ENCODE measurements at places on chromosomes 5 and 9.

DNA sequence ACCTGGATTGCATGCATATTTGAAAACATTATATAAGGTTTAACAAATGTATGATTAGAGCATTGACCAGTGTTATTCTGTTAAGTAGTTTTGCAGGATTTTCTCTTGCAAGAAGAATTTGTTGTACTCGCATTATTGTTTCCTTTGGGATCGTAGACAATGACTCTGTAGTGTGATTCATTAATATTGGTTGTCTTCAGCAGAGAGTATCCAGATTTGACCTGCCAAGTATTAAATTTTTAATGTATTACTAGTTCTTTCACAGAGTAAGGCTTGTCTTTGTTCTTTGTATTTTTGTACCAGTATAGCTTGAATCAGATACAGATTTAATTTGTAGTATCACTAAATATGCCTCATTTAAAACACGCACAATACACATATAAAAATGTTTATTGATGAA lies 155.0 kb downstream of the PBX3 start:
- no peak for DNase-seq

DNA sequence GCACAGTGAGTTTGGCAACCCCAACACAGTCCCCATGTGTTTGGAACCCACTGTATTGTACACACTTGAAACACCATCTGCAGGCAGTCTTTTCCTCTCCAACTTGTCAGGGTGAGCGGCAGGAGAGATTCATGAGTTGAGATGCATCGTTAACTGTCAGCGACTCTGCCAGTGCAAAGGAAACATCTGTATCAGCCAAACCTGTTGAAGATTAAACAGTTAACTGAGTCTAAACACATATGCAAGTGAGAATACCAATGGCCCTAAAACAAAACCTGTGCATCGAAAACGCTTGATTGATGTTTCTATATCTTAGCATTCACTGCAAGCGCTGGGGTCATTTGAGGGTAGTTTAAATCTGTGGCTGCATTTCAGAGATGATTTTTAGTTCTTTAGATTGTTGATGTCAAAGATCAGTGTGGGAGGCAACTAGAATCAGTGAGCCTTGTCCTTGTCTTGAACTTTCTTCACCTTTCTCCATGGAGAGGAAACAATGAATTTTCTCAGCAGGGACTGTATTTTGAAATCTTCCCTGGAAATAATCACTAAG lies 41.3 kb upstream of the PAM start:
- no peak for DNase-seq

DNA sequence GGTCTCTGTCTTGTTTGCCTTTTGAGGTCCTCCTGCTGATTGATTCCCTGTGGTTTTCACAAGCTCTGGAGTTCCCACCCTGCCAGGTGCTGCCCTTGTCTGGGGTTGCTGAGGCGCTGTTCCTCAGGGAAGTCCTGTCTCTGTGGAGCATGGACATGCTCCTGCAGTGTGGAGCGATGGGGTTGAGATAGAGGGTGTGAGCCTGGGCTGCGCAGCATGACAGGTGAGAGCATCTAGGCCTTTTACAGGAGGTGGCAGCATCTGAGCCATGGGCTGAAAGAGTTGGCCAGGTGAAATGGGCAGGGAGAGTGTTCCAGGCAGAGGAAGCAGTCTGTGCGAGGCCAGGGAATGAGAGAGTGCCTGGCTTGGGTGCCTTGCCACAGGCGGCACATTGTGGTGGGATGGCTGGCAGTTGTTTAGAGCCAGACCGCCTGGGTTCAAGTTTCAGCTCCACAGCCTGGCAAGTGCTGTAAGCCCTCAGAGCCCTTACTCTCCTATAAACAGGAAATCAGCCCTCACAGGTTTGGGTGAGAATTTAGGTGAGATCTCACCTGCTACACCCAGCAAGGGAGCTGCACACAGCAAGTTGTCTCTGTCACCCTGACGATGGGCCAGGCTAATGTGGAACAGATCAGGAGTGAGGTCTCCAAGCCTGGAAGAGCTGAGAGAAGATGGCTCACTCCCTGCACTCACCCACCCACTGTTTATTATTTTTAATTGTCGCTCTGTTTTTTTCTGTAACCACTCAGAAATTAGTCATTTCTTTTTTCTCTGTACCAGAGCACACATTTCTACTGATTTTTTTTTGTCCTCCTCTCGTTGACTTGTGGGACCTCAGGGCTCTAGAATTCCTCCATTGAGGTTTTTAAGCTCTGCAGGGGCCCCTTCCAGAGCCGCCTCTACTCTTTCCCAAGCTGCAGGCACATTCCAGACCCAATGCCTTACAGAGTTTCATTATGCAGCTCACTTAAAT lies 19.6 kb downstream of the TCOF1 start:
- DNase-seq = no peak

- DNase-seq = no peak
These were observed 118.6 kb downstream of the GABBR2 start for GRCh38 chr9:98590101-98590500.

GRCh38 chr9:130493021-130493420 lies 48.3 kb downstream of the ASS1 start:
- DNase-seq = no peak

GRCh38 chr9:118985851-118986250 lies 383.4 kb downstream of the BRINP1 start:
- DNase-seq = no peak

- DNase-seq = no peak
These were observed 148.0 kb downstream of the FGF1 start for GRCh38 chr5:142537938-142538337.

- DNase-seq = no peak
These were observed 492 bp downstream of the TENT2 start for GRCh38 chr5:79612667-79613198.

- DNase-seq = no peak
These were observed 717.8 kb downstream of the DTWD2 start for GRCh38 chr5:118270526-118270925.

GRCh38 chr9:96253059-96253696 lies 48.8 kb downstream of the HSD17B3 start:
- DNase-seq = no peak

GRCh38 chr5:76174101-76174500 lies 90.9 kb downstream of the SV2C start:
- no peak for DNase-seq

DNA sequence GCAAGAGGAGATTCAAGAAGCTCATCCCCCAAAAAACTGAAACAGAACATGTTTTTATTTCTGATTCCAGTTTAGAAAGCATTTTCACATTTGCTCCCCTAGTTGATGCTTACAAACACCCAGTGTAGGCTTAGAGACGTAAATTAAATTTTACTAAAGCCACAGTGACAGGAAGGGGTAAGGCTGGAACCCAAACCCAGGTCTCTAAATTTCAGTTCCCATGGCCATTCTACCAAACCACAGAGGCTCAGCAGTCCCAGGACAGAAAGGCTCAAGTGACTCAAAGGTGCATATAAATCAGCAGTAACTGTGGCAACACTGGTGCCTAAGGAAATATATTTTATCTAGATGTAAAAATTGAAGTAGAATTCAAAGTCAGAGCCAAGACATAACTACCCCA lies 128.7 kb downstream of the CEP120 start:
- DNase-seq = no peak

DNA sequence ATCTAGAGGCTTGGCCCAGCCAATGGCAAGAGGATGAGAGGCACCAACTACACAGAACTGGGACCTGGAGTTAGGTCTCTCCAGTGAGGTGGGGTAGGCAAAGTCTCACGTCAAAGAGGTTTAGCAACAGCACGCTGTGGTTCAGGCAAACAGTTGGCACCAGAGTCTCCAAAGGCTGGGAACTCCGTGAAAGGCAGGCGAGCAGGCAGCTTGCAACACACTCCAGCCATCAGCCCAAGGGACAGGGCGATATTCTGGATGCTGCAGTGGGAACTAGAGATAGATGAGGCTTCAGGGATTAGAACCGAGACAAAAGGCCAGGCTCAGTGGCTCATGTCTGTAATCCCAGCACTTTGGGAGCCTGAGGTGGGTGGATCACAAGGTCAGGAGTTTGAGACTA lies 129.1 kb downstream of the PDZD2 start:
- no peak for DNase-seq

DNA sequence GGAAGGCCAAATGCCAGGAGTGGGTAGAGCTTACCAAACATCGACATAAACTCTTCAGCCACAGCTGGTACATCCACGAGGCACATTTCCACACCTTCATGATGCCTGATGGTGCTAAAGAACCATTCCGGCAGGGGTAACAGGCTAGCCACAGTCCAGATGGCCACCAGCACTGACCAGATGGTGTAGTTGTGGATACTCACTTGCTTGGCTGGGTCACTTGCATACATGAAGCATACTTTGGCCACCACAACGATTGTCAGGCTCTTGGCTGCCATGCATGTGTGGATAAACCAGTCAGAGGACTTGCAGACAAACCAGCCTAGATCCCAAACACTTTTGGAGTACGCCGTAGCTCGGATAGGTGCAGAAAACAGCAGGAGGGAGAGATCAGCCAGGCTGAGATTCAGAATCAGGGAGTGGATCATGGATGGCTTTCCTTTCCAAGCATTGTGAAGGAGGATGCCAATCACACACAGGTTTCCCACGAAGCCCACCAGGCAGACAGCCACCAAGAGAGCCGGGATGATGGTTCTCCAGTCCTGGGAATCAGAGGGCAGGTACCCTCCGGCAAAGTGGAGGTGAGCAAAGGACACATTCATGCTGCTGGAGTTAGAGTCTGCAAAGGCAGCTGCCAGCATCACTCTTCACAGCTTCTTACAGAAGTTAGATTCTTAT lies 378 bp downstream of the GPR151 start:
- DNase-seq = no peak

- DNase-seq = no peak
These were observed 27.5 kb downstream of the ADGRD2 start for GRCh38 chr9:124477648-124478285.

DNA sequence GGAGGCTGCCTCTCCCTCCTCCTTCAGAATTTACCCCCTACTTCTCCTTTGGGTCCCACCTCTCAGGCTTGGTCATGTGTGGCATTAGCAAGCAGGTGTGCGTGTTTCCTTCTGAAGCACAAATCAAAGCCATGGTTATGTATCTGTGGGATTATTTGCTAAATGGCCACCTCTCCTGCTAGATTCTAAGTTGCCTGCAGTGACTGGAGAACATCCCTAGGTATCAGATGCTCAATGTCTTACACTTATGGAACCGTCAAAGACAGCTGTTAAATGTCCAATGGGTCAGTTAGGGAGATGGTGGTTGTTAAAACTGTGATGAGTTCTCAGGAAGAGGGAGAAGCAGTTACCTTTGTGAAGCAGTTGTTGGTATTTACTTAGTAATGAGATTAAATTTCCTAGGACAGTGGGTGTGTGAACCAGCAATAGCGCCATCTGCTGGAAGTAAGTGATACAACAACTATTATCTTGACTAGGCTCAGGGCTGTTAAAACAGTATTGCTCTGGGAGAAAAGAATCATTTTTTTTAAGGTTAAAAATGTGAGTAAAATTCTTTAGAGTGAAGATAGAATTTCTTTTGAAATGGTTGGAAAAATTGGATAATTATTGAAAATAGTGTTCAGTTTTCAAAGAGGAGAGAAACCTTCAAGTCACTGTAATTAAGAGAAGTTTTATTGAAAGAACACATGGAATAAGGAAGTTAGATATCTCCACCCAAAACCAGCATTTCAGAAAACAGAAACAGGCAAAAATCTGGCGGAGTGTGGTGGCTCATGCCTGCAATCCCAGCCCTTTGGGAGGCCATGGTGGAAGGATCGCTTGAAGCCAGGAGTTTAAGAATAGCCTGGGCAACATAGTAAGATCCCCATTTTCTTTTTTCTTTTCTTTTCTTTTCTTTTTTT lies 71.3 kb downstream of the TMC1 start:
- peak; percentile 24 for DNase-seq

- DNase-seq = no peak
These were observed 5.5 kb downstream of the ENG start for GRCh38 chr9:127848756-127849504.

- DNase-seq = no peak
These were observed 53.3 kb downstream of the PCA3 start for GRCh38 chr9:76817489-76817888.

DNA sequence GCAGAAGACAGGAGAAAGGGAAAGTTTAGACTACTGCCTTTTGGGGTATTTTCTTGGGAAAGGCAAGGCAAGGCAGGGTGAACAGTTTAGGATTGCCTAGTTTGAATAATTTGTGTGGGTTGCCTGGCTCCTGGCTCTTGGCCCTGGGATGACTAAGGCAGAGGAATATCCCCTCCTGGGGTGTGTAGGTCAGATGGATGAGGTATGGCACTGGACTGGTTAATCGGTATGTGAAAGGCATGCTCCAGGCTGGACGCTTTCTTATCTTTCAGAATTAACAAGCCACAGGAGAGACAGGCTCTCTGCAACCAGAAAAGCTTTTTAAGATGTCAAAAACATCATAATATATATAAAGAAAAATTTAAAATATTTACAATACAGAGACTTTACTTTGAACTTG lies 58.6 kb downstream of the STARD4 start:
- no peak for DNase-seq

DNA sequence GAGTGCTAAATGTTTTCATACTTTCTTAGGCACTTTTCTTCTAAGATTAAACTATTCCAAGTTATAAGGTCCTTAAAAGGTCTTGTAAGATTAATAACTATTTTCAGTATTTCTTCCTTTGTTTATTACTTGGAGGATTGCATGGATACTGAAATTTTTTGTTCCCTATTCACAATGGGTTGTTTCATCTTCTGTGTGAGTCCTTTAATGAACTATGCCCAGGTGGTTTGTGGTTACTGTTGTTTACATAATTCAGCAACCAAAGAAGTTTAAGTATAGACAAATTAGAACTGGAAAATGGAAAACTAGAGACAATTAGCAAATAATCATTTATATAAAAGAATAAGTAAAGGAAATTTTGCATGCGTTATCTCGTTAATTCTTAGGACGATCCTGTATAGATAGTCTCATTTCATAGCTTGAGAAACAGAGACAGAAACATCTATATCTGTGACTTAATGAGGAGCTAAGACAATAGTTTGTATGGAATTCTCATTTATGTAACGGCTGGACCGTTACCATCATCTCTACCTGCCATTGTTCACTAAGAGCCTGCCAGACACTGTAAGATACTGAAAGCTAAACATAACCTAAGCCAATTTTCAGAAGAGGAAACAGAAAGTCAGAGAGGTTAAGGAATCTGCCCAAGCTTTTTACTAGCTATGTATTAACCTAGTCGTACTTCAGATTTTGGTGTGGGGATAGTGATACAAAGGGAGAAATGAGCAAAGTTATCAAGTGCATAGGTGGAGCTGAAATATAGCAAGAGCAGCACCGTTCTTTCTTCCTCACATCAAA lies 148.2 kb downstream of the PAM start:
- DNase-seq = no peak

DNA sequence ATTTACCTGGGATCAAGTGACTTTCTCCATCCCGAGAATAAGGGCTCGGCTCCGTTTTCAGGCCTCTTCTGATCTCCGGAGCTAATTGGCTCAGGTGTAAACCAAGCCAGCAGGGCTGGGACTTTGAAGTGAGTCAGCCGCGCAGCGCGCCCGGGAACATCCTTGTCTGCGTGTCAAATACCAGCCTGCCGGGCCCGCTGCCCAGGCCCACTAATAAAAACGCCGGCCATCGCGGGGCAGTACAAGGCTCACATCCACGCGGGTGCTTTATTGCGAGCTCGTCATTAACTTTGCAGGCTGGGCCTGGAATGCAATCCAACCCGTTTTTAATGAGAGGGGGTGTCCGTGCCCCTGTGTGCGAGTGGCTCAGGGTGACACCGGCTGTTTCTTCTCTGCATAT lies 416.8 kb downstream of the IRX2 start:
- no peak for DNase-seq

GRCh38 chr9:14907360-14907685 lies 2.9 kb downstream of the FREM1 start:
- DNase-seq = no peak

- no peak for DNase-seq
These were observed 548.5 kb upstream of the ZNF462 start for GRCh38 chr9:106314476-106314875.

- peak; percentile 37 for DNase-seq
These were observed 601.8 kb downstream of the CCDC171 start for GRCh38 chr9:16154521-16155078.

GRCh38 chr9:16623989-16624743 lies 246.3 kb downstream of the BNC2 start:
- no peak for DNase-seq
